Left kidney (tissue), 8 donors: ENCODE measurements at places on chromosomes 7 and 10.

GRCh38 chr7:5429253-5429856 lies 5.7 kb upstream of the TNRC18 start:
- no peak for DNase-seq

DNA sequence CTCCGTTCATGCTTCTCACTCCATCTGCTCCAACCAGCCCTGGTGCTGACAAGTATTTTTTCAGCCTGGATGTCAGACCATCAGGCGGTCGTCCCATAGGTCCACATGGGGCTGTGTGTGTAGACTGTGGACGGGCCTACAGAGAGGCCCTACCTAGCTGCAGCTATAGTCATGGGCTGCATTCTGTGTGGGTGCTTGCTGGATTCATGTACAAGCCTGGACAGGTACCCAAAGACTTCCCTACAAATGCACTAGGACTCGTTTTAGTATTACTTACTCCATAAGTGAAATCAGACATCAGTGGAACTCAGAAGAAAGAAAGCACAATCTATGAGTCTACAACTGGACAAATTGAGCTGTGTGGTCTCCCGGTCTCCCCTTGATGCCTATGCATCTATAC lies 146.8 kb downstream of the PKD1L1 start:
- no peak for DNase-seq

DNA sequence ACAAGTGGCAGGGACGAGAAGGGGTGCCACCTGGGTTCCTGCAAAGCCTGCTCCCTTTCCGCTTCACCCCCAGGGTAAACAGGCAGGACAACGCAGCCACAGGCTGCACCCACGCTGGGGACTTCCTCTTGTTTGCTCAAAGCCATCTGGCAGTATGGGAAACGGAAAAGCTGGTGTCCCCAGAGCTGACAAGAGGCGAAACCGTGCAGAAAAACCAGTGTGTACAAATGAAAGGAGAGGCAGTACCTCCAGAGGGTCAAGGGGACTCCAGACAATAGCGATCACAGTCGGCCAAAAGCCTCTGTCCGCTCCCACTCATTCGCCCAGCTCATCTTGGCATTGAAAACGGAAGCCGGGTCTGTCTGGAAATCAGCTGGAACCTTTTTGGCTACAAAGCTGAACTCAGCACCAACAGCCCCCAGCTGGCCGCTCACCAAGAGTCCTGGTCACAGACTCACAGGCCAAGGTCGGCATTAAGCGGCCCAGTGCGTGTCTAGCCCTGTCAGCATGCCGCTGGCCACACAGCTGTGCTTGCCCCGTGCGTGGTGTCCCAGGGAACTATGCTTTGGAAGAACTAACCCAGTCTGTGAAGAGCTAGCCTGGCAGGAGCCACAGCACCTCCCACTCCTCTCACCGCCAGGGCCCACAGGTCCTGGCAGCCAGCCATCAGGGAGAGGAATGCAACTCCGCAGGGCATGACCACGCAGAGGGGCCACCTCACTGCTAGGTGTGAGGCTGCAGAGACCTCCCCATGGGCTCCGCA lies 10.4 kb downstream of the TNS3 start:
- DNase-seq: no peak

GRCh38 chr10:114631666-114632417 lies 26.2 kb downstream of the ABLIM1 start:
- DNase-seq: peak; percentile 46

GRCh38 chr10:69769395-69769992 lies 32.2 kb upstream of the COL13A1 start:
- DNase-seq: no peak

DNA sequence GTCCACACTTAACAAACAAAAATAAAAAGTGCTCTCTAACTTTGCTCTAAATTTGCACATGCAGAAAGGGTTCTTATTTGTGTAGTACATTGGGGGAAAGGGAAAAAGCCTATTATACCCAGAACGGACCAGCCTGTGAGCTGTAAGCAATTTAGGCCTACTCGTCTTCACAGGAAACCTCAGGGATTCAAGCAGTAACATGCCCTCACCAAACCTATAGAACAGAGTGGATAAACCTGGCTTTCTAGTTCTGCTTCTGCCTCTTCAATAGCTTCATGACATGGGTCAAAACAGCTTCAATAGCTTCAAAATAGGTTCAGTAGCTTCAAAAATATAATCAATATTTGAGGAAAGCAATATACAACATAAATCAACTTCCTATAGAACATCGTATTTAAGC lies 163.7 kb downstream of the ARL4A start:
- no peak for DNase-seq

- no peak for DNase-seq
These were observed 168.0 kb upstream of the RHEB start for GRCh38 chr7:151687523-151688235.
